Stimulated activated CD4-positive, alpha-beta T cell treated with anti-CD3 and anti-CD28 coated beads, Interleukin-1b, Interleukin-23, amount 100 ng/mL, for 1 hour (primary cell): ENCODE measurements at places on chromosomes 2 and 18.

GRCh38 chr2:5940596-5941535 lies 248.7 kb downstream of the SOX11 start:
- DNase-seq, result no peak

GRCh38 chr2:1814061-1814460 lies 69.7 kb upstream of the PXDN start:
- no peak for DNase-seq

- no peak for DNase-seq
Measured at GRCh38 chr2:223621901-223622300, 19.7 kb upstream of the SCG2 start.

DNA sequence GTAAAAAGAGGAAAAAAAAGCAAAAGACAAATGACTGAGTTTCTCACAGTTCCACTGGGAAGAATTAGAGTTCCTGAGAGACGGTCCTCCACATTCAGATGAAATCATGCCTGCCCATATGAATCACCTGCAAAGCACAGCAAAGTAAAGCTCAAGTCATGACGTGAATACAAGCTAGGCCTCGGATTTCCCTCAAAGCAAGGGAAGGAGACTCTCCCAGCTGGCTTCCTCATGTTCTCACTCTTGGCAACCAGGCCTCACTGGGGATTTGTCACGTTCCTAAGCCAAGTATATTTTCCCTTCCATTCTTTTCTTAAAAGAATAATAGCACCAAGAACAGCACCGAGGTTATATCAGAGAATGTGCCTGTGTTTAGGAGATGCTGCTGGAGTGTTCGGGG lies 47.0 kb downstream of the CYP27C1 start:
- no peak for DNase-seq

GRCh38 chr2:98084869-98085238 lies 2.1 kb upstream of the VWA3B start:
- no peak for DNase-seq

DNA sequence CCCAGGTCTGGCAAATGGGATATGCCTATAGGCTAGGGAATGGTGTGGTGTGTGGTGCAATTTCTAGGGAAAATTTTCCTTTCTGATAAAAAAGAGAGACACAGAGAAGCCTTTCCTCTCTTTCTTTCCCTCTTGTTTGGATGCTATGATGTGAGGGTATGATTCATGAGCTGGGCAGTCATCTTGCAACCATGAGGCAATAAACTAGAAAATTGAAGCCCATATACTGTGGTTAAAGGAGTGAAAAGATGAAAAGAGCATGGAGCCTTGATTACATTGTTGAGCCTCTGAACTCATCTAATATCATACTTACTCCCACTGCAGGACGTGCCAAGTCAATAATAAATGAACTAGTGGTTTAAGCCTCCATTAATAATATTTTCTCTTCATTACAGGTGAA lies 215.6 kb downstream of the HAUS1 start:
- DNase-seq, result no peak

DNA sequence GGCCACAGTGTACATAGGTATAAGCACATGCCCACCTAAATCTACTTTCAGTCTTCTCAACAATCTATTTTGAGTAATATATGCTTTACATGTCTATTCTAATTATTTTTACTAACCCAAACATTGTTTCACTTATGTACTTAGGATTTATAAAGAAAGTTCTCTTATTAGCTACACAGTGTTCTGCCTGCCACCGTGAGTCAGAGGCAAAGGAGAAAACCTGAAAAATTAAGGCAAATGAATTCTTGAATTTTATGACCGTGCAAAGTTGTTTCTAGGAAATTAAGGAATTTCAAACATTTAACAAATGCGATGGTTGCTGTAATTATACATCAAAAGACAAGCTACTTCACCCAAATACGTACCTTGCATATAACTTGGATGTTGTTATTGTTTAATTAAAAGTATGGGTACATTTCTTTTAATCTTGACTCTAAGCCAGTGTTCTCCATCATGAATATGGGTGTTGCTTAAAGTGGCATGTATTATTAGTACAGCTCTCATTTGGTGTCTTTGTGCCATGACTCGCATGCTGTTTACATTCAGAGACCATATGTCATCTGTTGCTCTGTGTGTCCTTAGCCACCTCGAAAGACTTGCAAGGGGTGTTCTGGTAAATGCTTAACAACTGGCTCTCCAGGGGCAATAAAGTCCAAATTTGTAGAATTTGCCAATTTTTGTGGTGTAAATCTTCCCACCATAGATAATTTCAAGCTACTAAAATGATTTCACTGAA lies 154.3 kb upstream of the FN1 start:
- DNase-seq, result no peak
